ENCODE measurements at places on chromosomes 2 and 18.

DNA sequence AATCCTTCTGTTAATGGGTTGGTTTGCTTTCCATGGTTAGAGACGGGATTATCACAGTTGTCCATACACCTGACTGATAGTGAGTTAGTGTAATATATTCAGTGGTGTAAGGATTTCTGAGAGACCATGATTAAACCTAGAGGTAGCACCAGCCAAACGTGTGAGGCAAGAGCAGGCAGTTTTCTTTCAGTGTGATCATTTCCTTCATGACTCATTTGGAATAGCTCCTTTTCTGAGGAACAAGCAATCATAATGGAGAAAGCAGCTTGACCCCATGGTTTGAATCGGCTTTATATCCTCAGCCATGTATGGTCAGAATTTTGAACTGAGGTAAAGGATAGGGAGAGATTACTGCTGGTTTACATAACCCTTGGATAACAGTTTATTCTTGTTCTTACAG, 2.9 kb downstream of the MXD1 start:
- no peak for DNase-seq

- no peak for DNase-seq
These were observed 149.3 kb downstream of the GALNT1 start for GRCh38 chr18:35730691-35731370.

DNA sequence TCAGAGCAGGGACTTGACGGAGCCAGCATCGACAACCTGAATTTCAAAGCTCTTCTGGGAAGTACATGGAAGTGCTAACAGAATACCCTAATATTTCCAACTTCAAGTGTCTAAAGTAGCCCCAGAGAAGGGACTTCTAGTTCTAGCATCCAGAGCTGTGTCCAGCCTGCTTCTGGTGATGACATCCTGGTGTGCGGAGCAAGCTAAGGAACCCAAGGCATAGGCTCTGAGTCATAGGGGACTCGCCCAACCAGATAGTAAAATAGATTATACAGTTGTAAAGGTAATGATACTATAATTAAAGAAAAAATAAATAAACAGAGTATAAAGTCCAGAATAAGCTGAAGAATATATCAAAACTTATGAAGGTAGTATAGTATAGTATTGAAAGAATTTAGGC, 108.1 kb upstream of the SERPINE2 start:
- DNase-seq: no peak

DNA sequence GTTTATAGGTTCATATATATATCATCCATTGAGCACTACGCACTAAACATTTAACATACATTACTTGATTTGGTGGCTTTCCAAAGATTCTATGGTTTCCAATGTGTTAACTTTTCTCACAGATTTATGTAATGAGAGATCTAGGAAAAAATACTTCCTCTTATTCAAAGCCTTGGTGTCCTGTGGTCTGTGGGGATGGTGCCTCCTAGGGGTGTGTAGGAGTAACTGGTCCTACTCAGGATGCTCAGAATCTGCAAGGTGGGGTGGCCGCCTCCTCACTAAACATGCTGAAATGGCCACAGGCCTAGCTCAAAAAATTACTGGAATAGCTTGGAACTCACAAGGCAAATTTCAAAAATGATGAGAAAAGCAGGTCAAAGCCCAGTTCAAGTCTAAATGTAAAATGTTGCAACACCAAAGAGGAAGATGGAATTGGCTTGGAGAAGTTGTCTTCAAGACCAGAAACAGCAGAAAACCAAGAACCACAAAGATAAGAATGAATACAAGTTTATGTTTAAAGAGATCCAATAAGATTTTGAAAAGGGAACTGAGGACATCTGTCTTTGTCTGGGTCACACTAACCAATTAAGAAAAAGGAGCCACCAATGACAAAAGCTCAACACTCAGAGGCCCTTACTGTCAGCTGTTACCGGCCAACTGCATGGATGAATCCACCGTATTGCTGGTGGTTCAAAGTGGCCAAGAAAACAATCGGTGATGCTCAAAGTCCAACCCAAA, 11.5 kb downstream of the GPR55 start:
- no peak for DNase-seq

- DNase-seq: no peak
These were observed 240.5 kb downstream of the BCL2 start for GRCh38 chr18:63079114-63079513.

- DNase-seq: no peak
These were observed 303.8 kb upstream of the UBE2E3 start for GRCh38 chr2:180676520-180677025.

DNA sequence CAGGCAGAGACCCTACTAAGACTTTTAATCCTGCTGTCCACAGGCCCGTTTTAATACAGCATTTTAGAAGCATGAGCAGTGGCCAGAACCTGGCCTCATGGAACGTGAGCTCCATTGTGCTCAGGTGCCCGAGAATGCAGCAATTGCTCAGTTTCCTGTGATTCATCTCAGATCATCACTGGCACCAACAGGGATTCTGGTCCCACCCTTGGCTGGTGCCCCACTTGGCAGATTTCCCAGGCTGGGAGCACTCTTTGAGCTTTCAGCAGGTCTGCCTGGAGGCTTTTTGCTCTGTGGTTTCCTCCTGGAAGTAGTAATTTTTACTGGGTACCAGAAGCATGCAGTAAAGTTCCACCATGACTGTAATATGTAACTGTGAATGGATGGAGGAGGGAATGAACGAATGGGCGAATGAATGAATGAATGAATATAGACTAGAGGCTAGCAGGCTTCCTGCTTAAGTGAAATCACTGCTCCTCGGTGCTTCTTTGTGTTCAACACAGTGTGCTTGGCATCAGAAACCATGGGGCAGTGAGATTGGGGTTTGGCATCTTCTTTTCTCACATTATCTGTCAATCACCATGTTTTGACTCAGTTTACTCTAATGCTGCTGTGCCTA, 312.9 kb downstream of the PRKCE start:
- DNase-seq: peak; percentile 45

DNA sequence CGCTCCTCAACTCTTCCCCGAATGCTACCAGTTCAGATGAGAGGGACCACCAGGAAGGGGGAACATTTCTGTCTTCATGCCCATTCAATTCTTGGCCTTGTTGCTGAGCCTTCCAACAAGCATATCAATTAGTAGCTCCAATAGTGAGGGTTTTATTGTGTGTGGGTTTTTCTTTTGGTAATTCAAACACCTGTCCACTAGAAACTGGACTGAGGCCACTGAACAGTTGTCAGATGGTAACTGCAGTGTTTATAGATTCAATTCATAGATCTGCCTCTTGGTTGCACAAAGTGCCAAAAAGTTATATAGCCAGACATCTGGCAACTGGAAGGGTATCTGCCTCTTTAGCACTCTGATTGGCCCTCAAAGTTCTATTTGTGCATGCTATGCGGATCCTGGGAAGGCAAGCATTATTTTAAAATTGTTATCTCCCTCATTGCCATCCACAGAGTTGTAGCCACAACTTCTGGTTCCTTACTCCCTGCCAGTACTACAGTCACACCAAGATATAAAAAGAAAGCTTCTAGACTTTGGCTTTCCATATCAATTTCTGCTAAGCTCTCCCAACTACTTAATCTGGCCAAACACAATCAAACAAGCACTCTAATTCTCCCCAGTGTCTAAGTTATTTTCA, 83.3 kb upstream of the ZNF521 start:
- no peak for DNase-seq

DNA sequence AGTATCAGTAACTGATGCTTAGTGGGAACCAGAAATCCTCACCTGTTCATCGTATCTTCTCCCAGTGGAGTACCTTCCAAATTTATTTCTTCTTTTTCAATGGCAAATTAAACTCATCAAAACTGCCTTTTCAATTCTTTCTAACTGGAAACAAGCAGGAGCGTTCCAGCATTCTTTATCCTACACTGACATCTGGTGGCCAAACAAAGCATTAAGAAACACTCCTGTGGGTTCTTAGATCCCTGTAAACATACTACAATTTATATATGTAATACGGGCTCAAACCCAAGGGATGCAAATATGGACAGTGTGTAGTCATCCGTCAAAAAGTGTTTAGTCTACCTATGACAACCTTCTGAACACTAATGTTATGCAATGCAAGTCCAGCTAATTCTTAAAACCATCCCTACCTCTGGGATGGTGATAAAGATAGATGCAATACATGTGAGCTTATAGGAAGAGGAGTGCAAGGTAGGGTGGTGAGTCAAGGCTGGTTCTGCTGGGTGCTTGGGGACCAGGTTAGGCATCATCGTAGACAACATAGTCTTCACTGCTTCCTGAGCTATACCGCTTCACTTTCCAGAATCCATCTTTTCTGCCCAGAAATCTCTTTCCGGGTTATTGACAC, 375.0 kb downstream of the CTNNA2 start:
- peak; percentile 2 for DNase-seq

GRCh38 chr2:171334171-171334570, 99.6 kb downstream of the METTL8 start:
- no peak for DNase-seq

DNA sequence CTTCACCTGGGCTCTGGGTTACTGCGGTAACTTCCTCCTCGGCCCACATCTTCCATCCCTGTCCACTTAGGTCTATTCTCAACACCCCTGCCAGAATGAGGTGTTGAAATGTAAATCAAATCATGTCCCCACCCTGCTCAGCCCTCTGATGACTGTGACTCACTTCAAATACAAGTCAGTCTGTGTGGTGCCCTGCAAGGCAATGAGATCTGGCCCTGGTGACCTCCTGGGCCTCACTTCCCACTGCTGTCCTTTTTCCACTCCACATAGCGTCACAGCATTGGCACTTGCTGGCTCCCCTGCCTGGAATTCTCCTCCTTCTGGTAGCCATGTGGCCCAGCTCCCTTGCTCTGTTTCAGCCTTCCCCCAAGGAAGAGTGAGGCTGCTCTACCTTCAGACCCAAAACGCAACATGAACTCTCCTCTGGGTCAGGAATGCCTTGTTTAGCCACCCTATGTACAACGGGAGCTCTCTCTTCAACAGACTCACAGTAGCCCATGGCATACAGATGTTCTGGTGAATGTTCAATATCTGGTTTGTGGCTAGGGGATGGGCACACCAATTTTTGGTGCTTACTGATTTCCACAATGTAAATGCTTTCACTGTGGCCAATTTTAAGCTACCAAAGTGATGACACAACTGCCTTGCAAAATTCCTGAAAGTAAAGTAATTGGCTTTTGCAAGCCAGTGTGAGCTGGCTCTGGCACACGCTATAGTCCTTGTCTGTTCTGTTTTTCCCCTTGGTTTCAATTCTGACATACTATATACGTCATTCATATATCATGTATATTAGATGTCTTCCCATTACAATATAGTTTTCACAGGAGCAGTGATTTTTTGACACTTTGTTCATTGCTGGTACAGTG, 550.3 kb upstream of the HS6ST1 start:
- no peak for DNase-seq

GRCh38 chr2:53475321-53475720, 292.3 kb upstream of the CHAC2 start:
- no peak for DNase-seq

DNA sequence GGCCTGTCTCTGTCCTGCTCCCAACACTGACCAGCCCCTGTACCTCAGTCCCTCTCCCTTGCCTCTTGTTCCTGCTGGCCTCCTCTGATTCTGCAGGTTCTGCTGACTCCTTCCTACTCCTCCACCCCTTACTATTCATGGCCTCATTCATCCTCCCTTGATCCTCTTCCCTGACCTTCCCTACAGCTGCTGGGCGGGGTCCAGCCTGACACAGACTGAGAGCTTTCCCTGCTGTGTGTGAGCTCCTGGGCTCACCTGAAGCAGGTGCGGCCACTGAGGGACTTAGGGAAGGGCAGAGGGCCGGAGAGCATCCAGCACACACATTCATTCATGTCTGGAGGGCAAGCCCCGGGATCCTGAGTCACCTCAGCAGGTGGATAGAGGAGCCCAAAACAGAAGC, 185.6 kb downstream of the CTIF start:
- DNase-seq: no peak

GRCh38 chr2:109162999-109163398, 34.0 kb downstream of the SH3RF3 start:
- no peak for DNase-seq

DNA sequence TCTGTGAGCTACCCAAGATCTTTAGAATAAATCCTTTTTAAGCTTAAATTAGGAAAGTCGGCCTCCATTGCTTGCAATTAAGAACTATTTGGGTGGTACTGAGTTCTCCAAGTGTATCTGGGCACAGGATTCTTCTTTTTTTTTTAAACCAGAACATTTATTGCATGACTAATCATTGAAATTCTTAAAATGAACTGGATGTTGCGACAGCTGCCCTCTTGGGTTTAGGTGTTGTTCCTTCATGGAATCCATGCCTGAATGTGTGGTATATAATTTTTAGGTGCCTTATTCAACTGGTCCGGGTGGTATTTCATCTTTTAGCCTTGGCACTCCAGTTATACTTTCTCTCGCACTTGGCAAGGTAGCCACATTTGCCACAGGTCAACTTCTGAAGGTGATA, 14.5 kb upstream of the KCNK3 start:
- DNase-seq: no peak

DNA sequence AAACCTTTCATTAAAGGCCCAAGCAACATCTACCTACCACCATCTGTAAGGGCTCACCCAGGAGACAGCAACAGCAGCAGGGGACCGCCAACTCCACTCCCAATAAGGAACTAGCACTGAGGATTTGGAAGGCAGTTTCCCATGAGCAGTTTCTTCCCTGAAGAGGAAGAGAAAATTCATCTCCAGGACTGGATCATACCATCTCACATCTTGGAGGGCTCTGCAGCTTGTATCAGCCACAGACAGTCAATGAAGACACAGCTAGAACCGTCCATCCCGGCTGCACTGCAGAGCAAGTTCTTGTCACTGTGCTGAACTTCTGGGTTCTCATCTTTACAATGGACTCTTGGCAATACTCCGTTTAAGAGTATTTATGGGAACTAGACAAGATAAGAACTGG, 2.8 kb upstream of the GYPC start:
- no peak for DNase-seq

GRCh38 chr2:241187101-241187917, 1.2 kb upstream of the ANO7 start:
- DNase-seq: no peak

DNA sequence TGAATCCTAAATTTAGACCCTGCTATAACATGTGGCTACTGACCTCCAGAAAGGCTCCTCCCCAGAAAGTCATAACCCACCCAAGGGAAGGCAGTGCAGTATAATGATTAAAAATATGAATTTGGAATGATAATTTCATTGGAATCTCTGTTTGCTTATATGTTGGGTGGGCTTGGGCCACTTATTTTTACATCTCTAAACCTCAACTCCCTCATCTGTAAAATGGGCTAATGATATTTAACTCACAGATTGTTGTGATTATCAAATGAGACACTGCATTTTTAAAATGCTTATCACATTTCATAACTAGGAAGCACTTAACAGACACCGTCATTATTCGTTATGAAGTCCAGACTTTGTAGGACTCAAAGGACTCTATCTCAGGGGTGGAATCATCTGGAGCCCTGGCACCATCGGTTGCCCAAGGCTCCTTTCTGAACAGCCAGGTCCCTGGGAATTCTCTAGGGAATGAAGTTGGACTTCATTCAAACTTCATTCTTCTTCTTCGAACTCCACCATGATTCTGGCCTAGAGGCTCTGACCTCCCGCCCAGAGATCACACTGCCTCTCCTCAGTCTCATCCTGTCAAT, 33.1 kb upstream of the RMDN2 start:
- no peak for DNase-seq
